Colonic mucosa (tissue), 4 donors: ENCODE measurements at places on chromosomes 16 and 17. TPM values are rescaled to one million over a fixed set of nuclear protein-coding genes. Genes with fewer than 3 reads are reported as not detected.

The WSCD1 gene
- 22.3 TPM for total RNA-seq

The MYH2 gene
- total RNA-seq = 0.48 TPM

The CCDC102A gene
- 2.5 TPM for total RNA-seq

The CD300A gene
- total RNA-seq = 5.6 TPM

The SCARF1 gene
- 6.3 TPM for total RNA-seq

The KRT27 gene
- total RNA-seq = not detected

The OR3A2 gene
- total RNA-seq = not detected

The CPHXL2 gene
- not detected for total RNA-seq

The RNF157 gene
- total RNA-seq = 23.7 TPM

The PRR11 gene
- total RNA-seq = 34.0 TPM

The CCL1 gene
- not detected for total RNA-seq

The CD79B gene
- total RNA-seq = 1.7 TPM

The FAAP100 gene
- total RNA-seq = 16.5 TPM
